ENCODE measurements at places on chromosomes 16 and 17.
A peak's percentile ranks its signal among the peaks of the same experiment; 100 is the strongest.

GRCh38 chr16:2912330-2913199 is 834 bp downstream of the FLYWCH1 start:
- DNase-seq, result peak; percentile 18

DNA sequence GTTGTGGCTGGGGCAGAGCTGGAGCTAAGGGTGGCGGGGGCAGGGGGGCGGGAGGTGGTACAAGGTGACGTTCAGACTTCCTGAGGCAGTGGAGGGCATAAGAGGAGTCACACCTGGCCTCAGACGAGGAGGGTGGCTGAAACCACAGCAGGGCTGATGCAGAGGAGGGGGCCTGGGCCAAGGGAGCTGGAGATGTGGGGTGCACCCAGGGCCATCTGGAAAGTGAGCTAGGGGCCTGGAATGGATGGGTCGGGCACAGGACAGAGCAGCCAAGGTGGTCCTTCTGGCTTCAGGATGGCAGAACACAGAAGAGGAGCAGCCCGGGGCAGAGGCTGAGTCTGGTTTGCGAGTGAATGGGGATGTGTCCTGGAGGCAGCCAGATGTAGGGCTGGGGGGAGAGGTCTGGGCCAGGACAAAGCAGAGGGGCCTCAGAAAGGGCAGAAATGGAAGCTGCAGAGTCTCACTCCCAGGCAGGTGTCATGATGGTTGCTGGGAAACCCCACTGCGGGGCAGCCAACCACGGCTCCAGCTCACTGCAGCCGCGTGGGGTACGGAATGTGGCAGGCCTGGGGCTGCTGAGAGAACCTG is 57.6 kb downstream of the PRMT7 start:
- DNase-seq, result no peak

DNA sequence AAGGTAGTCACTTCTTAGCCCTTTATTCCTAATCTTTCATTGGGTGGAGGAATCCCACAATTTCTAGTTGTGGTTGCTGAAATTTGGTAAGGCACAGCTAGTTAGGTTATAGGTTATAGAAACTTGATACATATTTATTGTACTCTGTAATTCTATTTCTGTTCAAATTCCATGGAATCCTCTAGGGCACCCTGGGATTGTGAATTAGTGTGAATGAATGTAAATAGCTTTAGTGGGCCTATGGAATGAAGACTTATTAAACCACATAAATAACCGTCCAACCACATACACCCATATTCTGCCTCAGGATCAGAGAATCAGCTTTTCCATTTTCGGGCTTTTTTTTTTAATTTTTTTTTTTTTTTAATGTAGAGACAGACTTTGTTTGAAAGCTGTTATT is 9.2 kb downstream of the TANC2 start:
- no peak for DNase-seq

DNA sequence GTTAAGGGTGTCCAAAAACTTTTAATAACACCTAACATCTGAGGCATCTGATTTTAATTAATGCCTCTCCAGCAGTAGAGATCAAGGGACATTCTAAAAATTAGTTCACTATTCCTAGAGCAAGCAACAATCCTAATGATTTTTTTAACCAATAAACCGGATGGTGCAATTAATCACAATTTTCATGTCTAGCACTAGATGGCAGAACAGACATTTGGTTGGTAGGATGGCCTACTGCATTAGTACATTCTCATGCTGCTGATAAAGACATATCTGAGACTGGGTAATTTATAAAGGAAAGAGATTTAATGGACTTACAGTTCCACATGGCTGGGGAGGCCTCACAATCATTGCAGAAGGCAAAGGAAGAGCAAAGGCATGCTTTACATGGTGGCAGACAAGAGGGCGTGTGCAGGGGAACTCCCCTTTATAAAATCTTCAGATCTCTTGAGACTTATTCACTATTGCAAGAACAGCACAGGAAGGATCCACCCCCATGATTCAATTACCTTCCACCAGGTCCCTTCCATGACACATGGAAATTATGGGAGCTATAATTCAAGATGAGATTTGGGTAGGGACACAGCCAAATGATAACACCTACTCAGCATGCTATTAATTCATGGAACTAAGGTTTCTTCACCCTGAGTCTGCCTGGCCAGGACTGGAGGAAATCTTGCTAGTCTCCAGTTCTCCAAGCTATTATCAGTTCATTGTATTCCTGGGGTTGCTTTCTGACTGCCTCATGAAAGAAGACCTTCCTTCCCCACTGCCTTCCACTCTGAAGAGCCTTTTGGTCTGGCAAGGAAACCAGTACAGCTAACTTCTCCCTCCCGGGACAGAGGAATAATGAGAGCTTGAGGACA is 24.8 kb downstream of the HS3ST3A1 start:
- no peak for DNase-seq

DNA sequence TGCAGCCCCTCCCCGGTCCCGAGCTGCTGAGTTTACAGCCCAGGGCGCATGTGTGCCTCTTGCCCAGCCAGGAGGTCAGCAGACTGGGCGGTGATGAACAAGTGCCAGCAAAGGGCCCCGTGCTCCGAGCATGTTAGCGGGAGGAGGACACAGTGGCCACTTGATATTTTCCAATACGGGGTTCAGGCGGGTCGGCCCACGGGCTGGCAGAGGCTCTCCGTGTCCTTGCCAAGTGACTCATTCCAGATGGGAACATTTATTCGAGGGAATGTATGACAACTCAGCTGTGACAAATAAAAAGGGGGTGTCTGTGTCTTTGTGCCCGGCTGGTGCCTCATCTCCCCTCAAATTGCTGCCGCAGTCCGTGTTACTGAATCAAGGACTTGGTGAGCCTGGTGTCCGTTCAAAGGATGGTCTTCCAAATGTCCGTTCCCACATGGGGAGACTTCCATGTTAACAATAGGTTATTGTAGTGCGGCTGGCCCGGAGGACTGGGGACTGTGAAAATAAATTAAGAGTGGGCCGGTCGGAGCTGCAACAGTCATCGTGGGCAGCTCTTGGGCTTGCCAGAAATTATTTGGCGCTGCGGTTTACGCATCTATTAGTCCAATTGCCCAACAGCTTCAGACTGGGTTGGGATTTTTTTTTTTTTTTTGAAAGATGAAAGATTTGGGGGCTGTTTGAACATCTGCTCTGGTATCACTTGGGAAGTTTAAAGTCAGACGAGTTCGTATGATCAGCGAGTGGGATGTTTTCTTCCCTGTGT is 174.0 kb upstream of the CIBAR2 start:
- DNase-seq, result no peak

- no peak for DNase-seq
Measured at GRCh38 chr17:7034955-7035590, 742 bp upstream of the SLC16A13 start.
